ENCODE measurements at places on chromosomes 11 and 22.

DNA sequence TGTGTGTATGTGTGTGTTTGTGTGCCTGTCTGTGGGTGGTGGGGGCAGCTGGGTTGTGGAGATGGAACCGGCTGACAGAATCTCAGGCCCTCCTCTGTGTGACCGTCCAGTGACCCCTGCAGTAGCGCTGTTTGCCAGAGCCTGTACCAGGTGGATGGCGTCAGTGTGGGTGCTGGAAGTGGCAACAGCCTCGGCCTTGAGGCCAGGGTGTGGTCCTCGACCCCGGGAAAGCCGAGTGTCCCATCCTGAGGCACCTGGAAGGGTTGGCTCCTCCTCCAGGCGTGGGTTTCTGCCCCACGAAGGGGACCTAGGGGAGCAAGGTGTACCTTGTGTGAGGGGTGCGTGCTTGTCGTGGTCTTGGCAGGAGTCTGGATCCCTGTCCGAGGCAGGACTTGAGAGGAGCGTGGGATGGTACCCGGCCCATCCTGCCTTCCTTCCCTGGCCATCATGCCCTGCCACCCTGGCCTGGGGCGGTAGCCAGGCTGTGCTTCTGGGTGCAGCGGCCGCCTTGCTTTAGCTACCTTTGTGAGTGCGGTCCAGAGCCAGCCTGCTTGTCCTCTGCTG, 16.5 kb downstream of the TPCN2 start:
- ATAC-seq: peak; percentile 52

- ATAC-seq: no peak
Measured at GRCh38 chr11:100980156-100980555, 149.5 kb downstream of the PGR start.

- ATAC-seq: no peak
Measured at GRCh38 chr11:118924591-118925585, 838 bp downstream of the BCL9L start.

GRCh38 chr11:1746956-1747752, 3.2 kb downstream of the IFITM10 start:
- ATAC-seq: no peak

DNA sequence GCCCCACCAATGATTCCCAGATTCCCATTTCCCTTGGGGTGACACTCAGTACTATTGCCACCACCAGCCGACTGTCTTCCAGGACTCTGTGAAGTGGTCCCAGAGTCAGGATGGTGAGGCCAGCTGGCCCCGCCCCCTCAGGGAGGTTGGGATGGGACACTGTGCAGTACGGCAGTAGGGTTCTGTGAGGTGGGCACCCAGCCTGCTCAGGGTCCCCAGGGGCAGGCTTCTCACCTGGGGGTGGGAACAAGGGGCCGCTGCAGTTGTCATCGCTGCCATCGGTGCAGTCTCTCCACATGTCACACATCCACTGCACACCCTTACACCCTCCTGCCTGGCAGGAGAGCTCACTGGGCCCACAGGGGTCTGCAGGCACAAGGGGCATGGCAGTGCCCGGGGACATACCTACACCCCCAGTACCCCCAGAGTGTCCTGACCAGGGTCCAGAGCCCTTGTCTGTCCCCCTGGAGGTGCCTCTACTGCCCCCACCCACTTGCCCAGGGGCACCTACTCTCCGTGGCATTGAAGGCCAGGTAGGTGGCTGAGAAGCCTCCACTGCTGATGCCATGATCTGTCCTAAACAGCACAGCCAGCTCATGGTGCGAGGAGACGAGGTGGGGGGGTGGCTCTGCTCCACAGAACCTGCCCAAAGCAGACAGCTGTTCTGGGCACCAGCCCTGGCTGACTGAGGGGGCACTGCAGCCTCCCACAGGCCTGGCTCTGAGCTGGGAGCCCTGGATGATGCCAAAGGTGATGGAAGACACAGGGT, 1.9 kb upstream of the C1QTNF5 start:
- no peak for ATAC-seq

DNA sequence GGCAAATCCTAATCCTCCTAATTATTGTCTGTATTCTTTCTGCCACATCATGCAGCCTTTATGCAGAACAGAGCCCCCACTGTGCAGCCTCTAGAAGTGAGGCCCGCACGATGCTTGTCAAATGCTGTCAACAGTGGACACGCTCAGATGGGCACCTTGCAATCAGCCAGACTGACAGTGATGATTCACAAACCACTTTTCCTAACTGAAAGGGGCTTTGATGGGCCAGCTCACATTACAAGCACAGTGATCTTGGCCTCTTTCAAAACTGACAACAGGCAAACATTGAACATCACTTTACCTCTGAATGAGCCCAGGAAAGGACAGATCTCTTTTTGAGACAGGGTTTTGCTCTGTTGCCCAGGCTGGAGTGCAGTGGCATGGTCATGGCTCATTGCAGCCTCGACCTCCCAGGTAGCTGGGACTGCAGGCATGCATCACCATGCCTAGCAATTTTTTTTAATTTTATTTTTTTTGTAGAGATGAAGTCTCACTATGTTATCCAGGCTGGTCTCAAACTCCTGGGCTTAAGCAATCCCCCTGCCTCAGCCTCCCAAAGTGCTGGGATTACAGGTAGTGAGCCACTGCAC, 18.0 kb upstream of the E2F8 start:
- no peak for ATAC-seq

DNA sequence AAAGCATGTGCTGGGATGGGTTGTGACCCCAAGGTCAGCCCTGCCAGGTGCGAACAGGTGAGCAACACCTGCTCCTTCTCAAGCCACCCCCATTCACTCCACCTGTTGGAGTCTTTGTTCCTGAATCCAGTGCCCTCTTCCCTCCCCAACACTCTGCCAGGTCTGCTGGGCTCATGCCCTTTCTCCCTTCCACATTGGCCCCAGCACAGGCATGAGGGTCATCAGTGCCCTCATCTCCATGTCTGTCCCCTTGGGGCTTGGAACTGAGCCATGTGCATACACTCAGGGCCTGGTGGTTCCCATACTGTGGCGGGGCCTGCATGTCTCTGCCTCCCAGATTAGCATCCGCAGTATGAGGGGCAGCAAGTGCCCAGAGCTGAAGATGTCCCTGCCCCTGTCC, 19.1 kb downstream of the RFPL2 start:
- ATAC-seq: no peak

DNA sequence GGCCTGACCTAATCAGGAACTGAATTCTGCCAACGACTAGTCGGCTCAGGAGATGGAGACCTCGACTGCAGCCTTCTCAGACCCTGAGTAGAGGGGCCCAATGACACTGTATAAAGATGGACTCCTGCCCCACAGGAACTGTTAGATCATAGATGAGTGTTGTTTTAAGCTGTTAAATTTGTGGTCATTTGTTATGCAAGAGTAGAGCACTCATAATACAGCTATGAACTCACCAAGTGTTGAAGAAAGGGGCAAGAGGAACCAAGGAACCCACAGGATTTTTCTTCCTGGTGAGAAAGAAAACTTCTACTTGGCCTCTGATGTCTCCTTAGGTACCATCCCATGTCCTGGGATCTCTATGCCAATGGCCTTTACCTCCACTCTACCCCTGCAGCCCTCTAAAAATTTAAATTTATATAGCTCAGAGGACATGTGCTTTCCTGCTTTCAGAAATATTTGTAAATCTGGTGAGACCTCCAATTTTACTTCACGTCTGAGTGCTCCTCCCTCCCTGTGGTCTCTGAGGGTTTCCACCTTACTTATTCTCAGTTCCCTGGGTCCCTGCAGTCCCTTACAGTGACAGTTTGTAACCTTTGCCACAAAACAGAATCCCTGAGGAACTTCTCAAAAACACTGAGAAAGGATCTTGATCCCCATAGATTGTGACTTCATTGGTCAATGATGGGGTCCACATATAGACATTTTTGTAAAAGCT, 256.3 kb upstream of the ARHGAP20 start:
- no peak for ATAC-seq

DNA sequence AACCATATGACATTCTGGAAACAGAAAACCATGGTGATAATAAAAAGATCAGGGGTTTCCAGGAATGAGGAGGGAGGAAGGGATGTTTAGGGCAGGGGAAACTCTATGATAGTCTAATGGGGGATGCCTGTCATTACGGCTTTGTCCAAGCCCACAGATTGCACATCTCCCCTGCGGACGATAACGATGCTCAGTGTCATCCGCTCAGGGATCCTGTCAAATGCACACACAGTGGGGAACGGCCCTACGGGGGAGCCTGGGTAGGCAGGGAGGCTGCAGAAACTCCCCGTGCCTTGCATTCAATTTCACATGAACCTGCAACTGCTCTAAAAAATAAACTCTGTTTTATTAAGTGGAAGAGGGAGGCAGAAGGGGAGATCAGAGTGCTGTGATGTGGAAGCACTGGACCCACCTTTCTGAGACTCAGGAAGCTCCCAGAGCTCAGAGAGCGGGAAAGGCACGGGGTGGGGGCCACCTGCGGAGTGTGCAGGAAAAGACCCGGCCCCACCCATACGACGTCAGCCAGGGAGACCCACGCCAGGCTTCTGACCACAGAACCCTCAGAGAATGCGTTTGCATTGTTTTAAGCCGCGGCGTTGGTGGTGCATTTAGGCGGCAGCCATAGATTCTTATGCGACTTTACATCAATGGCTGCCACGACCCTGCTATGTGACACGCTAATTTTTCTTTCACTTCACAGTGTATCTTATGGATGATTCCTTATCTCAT, 543.5 kb downstream of the BRD1 start:
- ATAC-seq: no peak

- no peak for ATAC-seq
Measured at GRCh38 chr22:40215266-40215665, 37.5 kb downstream of the TNRC6B start.

DNA sequence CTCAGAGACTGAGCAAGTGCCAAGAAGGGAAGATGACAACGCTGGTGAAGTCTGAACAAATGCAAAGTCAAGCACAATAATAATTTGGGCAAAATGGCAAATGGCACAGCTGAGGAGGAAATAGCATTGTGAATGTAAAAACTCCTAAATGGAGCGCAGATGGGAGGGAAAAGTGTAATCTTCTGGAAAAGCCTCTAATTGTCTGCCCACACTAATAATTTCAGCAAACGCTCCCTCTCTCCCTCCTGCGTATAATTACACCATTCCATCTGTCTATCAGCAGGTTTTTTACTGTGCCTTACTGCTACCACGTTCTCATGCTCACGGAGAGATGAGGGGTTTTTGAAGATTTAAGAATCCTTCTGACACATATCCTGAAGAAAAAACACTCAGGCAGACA, 302.6 kb downstream of the KIRREL3 start:
- no peak for ATAC-seq

DNA sequence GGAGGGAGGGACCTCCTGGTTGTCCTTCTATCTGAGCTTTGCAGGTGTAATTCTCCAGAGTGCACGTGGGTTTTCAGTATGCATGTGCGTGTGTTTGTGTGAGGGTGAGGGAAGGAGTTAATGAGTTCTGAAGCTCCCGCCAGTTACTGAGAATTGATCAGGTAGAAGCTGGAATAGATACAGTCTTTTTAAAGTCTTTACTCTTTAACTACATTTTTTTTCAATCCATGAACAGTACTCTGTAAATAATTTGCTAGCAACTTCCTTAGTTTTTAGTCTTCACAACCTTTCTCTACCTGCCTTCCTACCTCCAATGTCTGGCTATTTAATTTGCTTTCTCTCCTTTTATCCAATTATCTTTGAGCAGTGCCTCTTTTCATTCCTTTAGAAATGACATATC, 25.5 kb downstream of the ARHGAP42 start:
- ATAC-seq: no peak

DNA sequence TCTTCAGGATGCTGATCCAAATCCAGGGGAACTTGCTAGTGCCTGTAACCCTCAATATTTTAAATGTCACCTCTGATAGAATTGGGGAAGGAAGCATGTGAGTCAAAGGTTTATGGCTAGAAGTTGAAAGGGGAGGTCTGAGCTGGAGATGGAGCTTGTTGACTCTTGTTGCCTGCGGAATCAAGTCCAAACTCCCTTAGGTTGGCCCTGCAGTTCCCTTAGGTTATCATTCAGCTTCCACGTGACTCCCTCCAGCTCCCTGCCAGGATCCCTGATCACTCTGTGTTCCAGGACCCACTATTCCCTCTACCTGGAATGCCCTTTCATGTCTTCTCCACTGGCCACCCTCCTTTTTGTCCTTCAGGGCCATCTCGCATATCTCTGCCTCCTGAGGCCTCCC, 26.2 kb upstream of the LIPT2 start:
- ATAC-seq: no peak

- no peak for ATAC-seq
Measured at GRCh38 chr11:14544611-14545010, 24.4 kb upstream of the PSMA1 start.

- no peak for ATAC-seq
Measured at GRCh38 chr22:22810018-22810427, 77.6 kb upstream of the IGLL5 start.

- no peak for ATAC-seq
Measured at GRCh38 chr11:36672815-36673450, 74.9 kb upstream of the RAG2 start.

GRCh38 chr11:64801158-64801464, 1.9 kb downstream of the MAP4K2 start:
- no peak for ATAC-seq

- no peak for ATAC-seq
Measured at GRCh38 chr11:96680211-96681018, 290.6 kb downstream of the JRKL start.

- no peak for ATAC-seq
Measured at GRCh38 chr11:65709661-65710060, 2.4 kb upstream of the KAT5 start.

GRCh38 chr22:26170795-26171580, 1.7 kb downstream of the SEZ6L start:
- no peak for ATAC-seq

GRCh38 chr11:43738600-43739409, 58.3 kb downstream of the HSD17B12 start:
- no peak for ATAC-seq

GRCh38 chr11:126391286-126391954, 35.9 kb downstream of the ST3GAL4 start:
- ATAC-seq: no peak

GRCh38 chr11:117691516-117691915, 105.5 kb downstream of the DSCAML1 start:
- ATAC-seq: no peak

- no peak for ATAC-seq
Measured at GRCh38 chr11:115591380-115591779, 87.2 kb upstream of the CADM1 start.

GRCh38 chr22:47110817-47111443, 348.5 kb downstream of the TBC1D22A start:
- no peak for ATAC-seq

GRCh38 chr11:72036687-72037086, 38.0 kb downstream of the IL18BP start:
- ATAC-seq: no peak

DNA sequence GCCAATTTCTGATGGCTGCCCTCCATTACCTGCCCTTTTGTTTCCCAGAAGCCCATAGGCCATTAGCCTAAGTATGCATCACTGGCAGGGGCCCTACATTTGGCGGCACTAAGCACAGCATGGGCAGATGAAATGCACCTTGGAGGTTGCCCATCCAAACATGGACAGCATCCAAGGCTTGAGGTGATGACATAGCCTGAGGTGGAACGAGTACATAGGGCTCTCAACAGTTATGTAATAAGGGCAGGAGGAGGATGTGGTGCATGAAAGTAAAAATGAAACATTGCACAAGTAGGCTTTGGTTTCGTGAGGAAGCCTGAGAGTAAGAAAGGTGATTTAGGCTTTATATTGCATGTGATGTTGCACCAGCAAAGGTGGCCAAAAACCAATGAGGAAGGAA, 148.1 kb downstream of the FAM76B start:
- ATAC-seq: peak; percentile 89

- ATAC-seq: no peak
Measured at GRCh38 chr11:46247090-46247489, 30.4 kb upstream of the CREB3L1 start.

- no peak for ATAC-seq
Measured at GRCh38 chr11:71339396-71339881, 87.1 kb upstream of the SHANK2 start.

- ATAC-seq: no peak
Measured at GRCh38 chr11:108916290-108916689, 251.4 kb downstream of the DDX10 start.
